ENCODE measurements at places on chromosomes 12 and 14.
A peak's percentile ranks its signal among the peaks of the same experiment; 100 is the strongest.

GRCh38 chr12:29316752-29317151 lies 64.2 kb downstream of the ERGIC2 start:
- no peak for DNase-seq

DNA sequence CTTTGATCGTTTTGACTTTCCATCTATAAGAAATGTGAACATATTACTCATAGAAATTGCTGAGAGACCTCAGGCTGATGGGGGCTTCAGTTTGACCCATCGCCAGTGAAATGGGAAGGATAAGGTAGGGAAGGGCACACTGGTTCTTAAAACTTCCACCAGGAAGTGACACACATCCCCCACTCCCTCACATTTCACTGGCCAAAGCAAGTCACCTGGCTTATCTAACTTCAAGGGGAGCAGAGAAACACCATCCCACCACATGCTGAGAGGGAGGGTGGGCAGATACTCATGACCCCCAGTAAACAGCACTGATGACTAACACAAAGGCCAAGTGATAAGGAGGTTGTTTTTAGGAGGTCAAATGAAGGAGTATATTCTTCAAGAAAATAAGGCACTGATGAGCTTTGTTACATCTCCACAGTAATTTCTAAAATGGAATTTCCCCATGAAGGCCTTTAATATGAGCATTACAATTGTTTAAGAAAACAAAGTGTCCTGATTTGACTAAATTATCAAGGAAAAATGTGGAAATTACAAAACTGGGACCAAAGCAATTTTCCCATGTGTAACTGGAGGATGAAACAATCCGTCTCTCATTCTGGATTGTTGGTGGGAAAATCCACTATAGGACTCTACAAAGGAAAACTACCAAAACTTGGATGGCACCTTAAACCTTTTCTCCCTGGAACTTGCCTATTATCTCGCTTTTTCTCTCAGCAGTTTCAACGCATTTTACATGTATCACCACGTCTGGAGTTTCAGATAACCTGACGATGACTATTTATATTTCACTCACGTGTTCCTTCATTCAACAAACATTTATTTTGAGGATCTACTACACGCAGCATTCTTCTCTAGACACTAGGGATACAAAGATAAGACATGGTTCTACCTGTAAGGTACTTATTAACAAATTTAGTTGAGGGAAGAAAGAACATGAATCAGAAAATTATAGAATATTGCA lies 91.8 kb upstream of the EEA1 start:
- no peak for DNase-seq

GRCh38 chr12:16154990-16155389 lies 122.5 kb downstream of the SLC15A5 start:
- no peak for DNase-seq

DNA sequence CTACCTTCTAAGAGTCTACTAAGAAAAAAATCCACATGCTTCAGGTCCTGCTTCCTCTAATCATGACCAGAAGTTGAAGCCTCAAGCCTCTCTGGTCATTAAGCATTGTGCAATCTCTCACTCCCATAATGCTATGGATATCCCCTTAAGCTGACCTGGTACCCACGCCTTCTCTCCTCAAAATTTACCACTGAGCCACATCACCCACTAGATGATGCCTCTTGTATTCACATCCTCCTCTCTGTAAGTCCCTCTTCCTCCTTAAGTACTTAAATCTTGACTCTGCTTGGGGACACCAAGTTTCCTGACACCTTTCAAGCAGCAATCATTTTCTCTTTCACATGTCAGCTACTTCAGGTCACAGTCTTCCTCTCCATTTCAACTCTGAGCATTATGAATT lies 9.8 kb downstream of the GALNT4 start:
- DNase-seq, result no peak

GRCh38 chr12:121786440-121786825 lies 7.1 kb downstream of the RHOF start:
- no peak for DNase-seq

- no peak for DNase-seq
Observed at GRCh38 chr14:20417250-20418186, 4.2 kb upstream of the TEP1 start.

GRCh38 chr12:59398164-59398563 lies 197.7 kb upstream of the SLC16A7 start:
- DNase-seq, result no peak

DNA sequence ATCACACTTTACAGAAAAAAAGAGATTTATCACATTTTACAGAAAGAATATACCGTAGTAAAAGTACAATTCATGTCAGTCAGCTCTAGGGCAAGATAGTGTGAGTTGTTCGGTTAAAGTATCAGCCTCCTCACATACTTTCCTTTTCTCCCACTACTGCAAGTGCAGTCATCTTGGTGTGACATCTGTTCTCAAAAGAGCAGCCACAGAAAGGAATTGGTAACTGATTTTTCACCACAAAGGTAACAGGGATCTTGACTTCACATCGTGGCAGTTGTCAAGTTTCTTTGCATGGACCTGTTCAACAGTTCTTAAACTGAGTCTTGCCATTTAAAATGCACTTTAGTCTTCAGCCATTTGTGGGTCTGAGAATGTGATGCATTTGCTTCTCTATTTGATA lies 5.0 kb upstream of the E2F7 start:
- no peak for DNase-seq

- peak; percentile 63 for DNase-seq
Observed at GRCh38 chr14:60657456-60658210, 8.4 kb upstream of the SIX1 start.

GRCh38 chr12:64890873-64891468 lies 66.5 kb downstream of the TBC1D30 start:
- peak; percentile 57 for DNase-seq

DNA sequence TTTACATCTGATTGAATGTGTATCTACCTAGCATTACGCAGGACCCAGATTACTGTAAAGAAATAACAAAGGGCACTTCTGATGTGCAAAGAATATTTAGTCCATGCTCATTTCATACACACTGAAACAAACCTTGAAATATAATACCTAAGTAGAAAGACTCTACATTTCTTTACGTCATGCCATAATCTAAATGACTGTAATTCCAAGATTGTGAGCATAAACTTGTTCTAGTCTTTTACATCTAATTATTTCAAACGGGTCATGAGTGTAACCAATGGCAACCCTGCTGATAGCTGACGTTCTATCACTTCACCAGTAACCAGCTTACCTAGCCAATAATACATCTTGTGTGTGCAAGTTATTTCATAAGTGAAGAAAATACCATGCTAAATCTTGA lies 433.8 kb downstream of the PRKD1 start:
- DNase-seq, result no peak

GRCh38 chr12:6231359-6232268 lies 31.4 kb downstream of the CD9 start:
- no peak for DNase-seq

- DNase-seq, result no peak
Observed at GRCh38 chr12:765840-766239, 13.5 kb downstream of the WNK1 start.

DNA sequence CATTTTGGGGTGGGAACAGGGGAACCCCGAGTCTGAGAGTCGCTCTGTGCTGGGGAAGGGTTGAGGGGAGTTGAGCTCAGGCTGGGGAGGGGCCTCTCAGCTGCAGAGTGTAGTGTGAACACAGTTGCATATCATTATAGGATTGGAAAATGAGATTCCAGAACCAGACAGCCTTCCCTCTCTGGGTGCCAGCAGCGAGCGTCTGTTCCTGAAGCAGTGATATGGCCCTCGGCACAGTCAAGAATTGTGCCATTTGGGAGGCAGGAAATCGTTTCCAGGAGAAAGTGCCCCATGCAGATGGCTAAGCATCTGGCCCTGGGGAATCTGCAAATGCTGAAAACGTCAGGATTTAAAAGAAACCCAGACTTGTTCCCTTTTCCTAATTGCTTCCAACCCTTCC lies 70.4 kb upstream of the SFSWAP start:
- no peak for DNase-seq

DNA sequence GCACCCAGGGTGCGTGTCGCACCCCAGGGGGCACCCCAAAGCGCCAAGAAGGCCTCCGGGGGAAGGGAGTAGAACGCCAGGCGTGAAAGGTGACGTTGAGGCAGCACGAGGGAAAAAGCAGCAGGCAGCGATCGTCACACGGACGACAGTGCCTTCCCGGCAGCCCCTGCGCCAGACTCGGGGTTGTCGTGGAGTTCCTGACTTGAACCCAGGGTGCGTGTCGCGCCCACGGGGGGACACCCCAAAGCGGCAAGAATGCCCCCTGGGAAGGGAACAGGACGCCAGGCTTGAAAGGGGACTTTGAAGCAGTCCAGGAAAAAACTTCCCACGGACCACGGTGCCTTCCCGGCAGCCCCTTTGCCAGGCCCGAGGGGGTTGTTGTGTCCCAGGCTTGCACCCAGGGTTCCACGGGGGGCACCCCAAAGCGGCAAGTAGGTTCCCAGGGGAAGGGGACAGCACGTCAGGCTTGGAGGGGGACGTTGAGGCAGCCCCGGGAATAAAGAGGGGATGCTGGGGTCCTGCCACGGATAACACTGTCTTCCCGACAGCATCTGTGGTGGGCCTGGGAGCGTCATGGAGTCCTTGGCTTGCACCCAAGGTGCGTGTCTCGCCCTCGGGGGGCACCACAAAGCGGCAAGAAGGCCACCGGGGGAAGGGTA lies 159.2 kb upstream of the ALG10B start:
- no peak for DNase-seq

- no peak for DNase-seq
Observed at GRCh38 chr14:22602862-22603261, 4.8 kb downstream of the ABHD4 start.

DNA sequence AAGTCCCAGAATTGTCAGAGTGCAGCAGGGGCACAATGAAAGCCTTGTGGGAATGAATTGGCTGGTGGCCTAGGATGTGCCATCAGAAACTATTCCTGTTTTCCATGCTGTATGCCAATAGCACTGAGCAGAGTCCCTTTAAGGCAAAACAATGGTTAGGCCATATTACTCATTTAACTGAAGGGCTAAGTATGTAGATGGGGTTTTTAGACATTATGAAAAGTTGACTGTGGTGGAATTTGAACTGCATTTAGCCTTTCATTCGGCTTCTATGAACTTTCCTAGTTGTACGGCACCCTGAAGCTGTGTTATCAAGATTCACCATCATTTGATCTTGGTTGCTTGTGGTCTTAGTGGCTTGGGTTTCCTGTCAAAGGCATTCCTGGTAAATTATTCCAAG lies 24.8 kb downstream of the IL26 start:
- DNase-seq, result no peak

- no peak for DNase-seq
Observed at GRCh38 chr14:52333823-52334657, 19.9 kb downstream of the PTGER2 start.

DNA sequence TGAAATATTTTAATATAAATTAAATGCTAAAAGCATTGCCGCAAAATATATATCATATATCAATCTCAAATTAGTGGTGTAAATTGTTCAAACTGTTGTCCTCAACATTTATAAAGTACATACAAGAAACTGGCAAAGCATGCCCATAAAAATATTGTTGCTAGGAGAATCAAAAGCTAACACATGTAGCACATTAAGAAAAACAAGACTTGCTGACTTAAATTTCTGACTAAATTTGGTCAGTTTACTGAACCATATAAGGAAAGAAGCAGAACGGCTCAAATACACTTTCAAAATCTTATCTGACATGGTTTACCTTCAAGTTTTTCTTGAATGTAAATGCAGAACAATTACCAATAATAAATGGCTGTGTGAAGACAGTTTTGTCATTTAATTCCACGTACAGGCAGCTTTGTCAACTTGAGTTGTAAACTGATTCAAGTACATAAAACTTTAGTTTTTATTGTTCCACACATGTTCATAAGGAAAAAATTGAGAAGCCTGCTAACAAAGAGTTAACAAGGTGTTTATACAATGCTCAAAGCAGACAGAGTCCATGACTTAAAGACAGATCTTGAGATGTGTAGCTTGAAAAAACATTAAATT lies 50.4 kb downstream of the PPP1R12A start:
- no peak for DNase-seq

GRCh38 chr12:69168828-69169227 lies 70.5 kb upstream of the CPSF6 start:
- DNase-seq, result no peak

- no peak for DNase-seq
Observed at GRCh38 chr14:102279688-102280348, 25.1 kb downstream of the MOK start.

GRCh38 chr12:87807086-87807485 lies 222.1 kb downstream of the C12orf50 start:
- no peak for DNase-seq

DNA sequence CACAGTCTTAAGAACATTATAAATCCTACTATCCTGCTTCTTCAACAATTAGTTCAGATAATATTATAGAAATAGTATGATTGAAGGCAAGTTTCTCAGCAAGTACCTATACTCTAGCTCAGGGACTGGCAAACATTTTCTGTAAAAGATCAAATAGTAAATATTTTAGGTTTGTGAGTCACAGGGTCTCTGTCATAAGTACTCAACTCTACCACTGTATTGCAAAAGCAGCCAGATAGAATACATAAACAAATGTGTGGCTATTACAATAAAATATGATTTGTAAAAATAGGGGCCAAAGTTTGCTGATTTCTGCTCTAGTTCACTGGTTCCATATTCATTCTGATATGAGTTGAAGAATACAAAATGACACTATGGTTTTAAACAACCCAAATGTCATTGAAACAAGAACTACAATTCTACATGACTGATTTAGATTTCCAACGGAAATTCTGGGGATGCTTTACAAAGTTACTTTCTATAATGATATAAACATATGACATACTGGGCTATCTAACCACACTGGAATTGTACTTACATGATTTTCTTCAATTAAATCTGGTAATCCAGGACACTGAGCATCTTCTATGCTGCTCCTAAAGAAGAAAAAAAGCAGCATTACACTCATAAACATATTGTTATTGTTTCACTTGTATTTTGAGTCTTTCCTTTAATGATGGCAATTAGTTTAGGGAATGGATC lies 23.2 kb downstream of the LGALS3 start:
- no peak for DNase-seq

- DNase-seq, result no peak
Observed at GRCh38 chr12:104480012-104480411, 23.3 kb downstream of the CHST11 start.

- no peak for DNase-seq
Observed at GRCh38 chr12:103415681-103416080, 80.1 kb downstream of the C12orf42 start.

GRCh38 chr12:93663729-93664084 lies 13.5 kb upstream of the CRADD start:
- DNase-seq, result no peak

All from hindlimb muscle (tissue), 1 donor.